ENCODE measurements at places on chromosomes 5 and 9. TPM values are rescaled to one million over a fixed set of nuclear protein-coding genes. Genes with fewer than 3 reads are reported as not detected.

SMIM33 gene
- not detected for total RNA-seq

SOWAHA gene
- not detected for total RNA-seq

GHR gene
- total RNA-seq, result 1.1 TPM

NRARP gene
- total RNA-seq, result not detected

FAM151B gene
- total RNA-seq, result 2.9 TPM

KCNV2 gene
- total RNA-seq, result not detected

SOHLH1 gene
- total RNA-seq, result not detected

LAMC3 gene
- total RNA-seq, result under 0.01 TPM

SLC36A1 gene
- 5.7 TPM for total RNA-seq

F2RL1 gene
- 9.4 TPM for total RNA-seq

ZNF883 gene
- 0.83 TPM for total RNA-seq

PTGES gene
- 2.8 TPM for total RNA-seq

SPINK1 gene
- not detected for total RNA-seq

GFRA3 gene
- total RNA-seq, result not detected

EIF4E1B gene
- not detected for total RNA-seq

C5orf63 gene
- 0.72 TPM for total RNA-seq

CER1 gene
- total RNA-seq, result not detected

PCDHA6 gene
- not detected for total RNA-seq

TAF11L9 gene
- total RNA-seq, result not detected
